Fibroblast of the aortic adventitia (primary cell): ENCODE measurements at places on chromosomes 5 and 9. TPM values are rescaled to one million over a fixed set of nuclear protein-coding genes. Genes with fewer than 3 reads are reported as not detected.

GRCh38 chr5:174064171-174064570 is 18.7 kb downstream of the NSG2 start:
- no peak for DNase-seq

GRCh38 chr5:106543330-106543729 is 1127.4 kb downstream of the EFNA5 start:
- no peak for DNase-seq

DNA sequence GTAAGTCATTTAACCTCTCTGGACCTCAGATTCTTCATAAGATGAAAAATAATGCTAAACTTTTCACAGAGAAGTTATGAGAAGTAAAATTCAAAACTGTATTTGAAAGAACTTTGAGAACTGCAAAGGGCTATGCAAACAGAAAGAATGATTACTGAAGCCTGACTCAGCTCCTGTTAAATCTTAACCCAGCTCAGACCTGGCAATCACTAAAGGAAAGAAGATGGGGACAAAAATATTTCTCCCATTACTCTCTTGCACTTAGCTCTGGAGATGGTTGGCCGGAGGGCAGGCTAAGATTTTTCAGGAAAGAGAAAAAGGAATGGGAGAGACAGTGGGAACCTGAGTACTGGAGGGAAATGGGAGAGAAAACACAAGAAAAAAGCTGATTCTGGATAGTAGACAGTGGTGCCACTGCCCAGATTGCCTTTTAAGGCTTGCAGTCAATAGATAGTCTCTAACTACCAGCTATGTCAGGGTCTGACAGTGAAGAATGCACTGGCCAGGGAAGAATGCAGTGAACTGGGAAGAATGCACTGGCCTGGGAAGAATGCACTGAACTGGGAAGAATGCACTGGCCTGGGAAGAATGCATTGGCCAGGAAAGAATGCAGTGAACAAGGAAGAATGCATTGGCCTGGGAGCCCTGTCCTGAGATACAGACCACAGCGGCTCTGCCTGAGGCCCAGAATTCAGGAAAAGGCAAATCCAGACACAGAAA is 25.2 kb upstream of the CEMIP2 start:
- peak; percentile 62 for DNase-seq

DNA sequence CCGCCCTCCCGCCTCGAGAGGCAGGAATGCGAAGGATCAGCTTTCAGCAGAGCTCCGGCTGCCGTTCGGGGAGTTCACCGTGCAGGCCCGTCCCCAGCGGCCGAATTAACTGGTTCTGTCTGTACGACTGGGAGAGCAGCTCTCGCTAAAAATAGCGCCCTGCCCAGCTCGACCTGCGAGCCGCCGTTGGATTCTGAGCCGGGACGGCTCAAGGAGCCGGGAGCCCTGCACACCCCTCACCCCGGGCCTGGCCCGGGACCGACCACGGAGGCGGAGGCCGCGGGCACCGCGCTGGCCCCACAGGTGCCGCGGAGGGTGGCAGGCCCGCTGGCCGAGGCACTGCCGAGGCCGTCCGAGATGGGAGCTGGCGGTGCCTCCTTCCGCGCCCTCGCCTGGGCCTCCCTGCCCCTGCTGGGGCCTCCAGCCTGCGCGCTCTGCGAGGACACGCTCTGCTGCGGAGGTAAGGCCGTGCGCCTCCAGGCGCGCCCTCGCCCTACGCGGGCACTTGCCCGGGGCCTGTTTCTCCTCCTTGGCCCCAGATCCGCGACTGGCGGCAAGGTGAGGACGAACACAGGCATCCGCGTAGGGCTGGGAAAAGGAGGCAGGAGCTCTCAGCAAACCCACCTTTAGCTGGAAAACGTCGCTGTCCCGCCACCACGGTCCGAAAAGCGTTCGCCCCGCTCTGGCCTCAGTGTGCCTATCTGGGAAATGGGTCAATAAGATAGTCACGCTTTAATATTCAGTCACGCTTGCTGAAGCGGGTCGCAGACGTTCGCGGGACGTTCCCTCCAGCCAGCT is 53.1 kb upstream of the DAB2IP start:
- peak; percentile 55 for DNase-seq

DNA sequence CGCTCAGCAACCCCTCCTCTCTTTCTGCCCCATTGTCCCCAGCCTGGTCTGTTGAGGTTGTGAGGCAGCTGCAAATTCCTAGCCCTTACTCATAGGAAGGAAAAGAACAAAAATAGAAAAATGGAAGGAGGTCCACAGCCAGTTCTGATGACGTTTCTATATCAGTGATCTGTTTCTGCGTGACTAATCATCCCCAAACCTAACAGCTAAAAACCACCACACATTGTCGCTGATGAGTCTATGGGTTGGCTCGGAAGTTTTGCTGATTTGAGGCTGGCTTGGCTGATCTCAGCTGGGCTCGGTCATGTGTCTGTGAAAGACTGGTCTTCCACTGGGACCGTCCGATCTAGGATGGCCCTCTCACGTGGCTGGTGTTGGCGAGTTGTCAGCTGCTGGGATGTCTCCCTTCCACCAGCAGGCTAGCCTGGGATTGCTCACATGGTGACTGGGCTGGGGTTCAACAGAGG is 200.6 kb upstream of the ZNF618 start:
- peak; percentile 99 for DNase-seq

DNA sequence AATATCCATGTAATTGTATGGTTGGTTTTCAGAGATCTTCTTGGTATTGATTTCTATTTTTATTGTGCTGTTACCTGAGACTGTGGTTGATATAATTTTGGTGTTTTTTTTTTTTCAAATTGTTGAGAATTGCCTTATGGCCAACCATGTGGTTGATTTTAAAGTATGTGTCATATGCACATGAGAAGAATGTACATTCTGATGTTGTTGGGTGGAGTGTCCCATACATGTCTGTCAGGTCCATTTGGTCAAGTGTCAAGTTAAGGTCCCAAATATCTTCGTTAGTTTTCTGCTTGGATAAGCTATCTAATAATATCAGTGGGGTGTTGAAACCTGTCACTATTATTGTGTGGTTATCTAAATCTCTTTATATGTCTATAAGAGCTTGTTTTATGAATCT is 160.0 kb upstream of the ITGA1 start:
- DNase-seq, result no peak

DNA sequence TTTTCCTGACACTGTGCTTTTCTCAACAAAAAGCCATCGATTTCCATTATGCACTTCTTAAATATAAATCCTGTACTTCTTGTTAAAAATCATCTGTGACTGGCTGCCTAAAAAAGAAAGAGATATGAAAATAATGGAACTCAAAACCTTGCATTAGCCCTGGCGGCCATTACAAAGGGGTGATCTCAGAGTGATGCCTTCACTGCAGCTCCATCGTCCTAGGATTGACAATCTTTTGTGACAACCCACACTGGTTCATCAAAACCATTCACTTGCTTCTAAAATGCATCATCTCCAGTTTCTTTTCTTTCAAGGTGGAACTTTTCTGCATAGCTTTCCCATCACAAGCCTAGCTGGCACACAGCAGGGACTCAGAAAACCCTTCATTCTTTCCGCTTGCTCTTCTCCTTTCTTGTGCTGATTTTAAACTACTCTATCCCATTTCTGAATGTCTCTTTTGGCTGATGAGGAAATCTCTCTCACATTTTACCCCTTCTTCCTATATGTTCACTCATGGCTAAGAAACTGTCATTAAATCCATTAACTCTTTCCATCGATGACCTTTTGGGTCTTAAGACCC is 351.9 kb downstream of the GLIS3 start:
- DNase-seq, result no peak

DNA sequence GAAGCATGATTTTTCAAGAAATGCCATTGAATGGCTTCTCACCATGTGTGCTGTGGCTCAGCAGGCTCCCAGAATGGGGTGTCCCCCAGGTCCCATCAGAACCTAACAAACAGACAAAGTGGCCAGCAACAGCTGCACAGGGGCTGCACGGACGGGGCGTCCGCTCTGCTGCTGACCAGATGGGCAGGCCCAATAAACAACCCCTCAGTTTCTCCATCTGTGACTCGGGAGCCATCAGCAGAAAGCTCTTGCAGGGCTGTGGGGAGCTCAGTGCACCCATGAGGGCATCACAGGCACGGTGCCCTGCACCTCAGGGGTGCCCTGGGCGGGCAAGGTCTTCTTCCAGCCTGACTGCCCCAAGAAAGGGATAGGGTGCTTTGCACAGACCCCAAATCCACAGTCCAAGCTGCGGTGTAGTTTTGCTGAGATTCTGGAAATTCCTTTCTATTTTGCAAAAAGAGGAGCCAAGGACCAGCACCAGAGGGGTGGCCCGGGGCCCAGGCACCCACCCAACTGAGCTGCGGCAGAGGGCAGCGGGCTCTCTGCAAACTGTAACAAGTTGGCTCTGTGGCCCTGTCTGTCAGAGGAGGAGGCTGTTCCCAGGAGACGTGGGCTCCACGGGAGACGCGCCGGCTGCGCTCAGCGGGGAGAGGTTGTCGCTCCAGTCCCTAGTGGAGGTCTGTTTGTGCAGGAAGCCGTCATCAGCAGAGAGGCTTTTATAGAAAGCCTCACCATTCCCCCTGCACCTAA is 138.7 kb upstream of the PPP1R26 start:
- DNase-seq, result no peak

- peak; percentile 74 for DNase-seq
These were observed 43.2 kb downstream of the WWC1 start for GRCh38 chr5:168334695-168335094.

Gene IGIP
- 7.8 and 13.7 TPM in 2 replicates for total RNA-seq

Gene PTGS1
- total RNA-seq, result 6.3 and 173 TPM in 2 replicates

Gene C1QTNF2
- 0.57 and 2.0 TPM in 2 replicates for total RNA-seq
